NCI-H1048 (cell line): ENCODE measurements at places on chromosomes 11 and 22.

DNA sequence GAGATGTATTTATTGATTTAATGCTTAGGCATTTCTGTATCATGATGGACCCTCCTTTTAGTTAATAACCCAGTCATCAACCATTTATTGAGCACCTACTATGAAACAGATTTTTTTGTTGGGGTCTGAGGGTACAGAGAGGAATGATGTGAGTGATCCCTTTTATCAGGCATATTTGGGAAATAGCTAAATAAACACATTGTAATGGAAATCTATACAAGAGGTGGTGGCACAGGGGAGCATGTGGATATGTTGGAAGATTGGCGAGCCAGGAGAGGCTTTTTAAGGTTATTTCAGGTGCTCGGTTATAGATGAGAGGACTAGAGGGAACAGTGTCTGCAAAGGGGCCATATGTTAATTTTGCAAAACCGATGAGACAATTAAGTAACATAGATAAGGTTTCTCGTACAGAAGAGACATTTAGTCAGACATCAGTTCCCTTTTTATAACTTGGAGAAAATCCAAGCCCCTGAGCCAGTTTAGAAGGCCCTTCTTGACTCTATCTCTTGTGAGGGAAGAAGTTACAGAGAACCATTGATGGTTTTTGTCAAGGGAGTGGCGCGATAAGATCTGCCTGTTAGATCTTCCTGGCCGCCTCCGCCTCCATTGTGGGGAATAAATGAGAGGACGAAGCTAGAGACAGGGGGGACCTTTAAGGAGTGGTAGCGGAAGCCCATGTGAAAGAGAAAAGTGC, 2.0 kb downstream of the ATXN10 start:
- DNase-seq = no peak

DNA sequence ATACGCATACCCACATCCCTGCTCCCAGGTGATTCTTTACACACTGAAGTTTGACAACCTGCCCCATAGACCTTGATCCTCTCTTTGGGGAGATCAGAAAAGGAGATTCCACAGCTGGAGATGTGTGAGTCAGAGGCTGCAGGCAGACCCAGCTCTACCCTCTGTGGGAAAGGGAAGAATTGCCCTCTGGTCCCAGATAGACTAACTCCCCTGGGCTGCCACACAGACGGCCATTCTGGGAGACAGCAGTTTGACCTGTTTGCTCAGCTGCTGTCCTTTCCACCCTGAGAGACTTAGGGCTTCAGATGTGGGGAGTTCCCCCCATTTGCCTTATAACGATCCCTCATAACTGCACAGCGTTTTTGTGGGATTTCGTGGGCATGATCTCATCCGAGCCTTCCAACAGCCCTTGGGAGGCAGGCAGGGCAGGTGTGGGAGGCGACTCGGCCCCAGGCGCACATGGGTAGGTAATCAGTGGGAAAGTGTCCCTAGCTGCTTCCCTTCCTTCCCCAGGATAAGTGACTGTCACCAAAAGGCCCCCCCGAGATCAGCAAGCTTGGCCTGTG, 14.1 kb downstream of the FAM83F start:
- no peak for DNase-seq

- no peak for DNase-seq
Observed at GRCh38 chr22:17232406-17232805, 13.2 kb upstream of the ADA2 start.

- DNase-seq = no peak
Observed at GRCh38 chr11:72807792-72808191, 6.4 kb upstream of the ATG16L2 start.

- no peak for DNase-seq
Observed at GRCh38 chr11:723120-723883, 17.3 kb downstream of the EPS8L2 start.

DNA sequence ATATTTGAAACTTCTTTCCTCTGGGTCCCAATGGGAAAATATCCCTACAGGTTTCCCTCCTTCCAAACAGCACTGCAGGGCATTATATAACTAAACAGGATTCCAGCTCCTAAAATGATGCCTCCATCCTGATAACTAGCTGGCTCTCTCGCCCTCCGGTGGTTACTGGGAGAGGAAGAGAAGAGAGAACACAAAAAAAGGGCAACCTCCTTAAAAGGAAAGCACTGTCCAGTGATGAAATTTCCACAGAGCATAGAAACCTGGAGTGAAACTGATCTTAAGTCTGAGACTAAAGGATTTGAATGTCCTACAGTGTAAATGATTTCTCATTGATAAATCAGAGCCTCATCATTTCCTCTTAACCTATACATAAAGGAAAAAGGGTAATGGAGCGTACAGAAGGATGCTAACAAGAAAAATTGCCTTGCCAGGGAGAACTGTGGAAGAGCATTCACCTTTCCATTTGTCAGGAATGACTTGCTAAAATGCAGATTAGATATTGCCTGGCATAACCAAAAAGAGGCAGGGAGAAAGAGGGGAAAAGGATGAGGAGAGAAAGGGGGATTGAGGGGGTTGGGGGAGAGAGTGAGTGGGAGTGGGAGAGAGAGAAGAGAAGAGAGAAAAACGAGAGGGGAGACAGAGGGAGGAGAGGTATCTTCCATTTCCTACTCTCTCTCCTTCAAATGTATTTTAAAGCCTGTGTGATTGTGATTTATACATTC, 121.3 kb downstream of the APOL5 start:
- DNase-seq = no peak

GRCh38 chr22:22374163-22374562, 129.6 kb downstream of the VPREB1 start:
- DNase-seq = no peak

DNA sequence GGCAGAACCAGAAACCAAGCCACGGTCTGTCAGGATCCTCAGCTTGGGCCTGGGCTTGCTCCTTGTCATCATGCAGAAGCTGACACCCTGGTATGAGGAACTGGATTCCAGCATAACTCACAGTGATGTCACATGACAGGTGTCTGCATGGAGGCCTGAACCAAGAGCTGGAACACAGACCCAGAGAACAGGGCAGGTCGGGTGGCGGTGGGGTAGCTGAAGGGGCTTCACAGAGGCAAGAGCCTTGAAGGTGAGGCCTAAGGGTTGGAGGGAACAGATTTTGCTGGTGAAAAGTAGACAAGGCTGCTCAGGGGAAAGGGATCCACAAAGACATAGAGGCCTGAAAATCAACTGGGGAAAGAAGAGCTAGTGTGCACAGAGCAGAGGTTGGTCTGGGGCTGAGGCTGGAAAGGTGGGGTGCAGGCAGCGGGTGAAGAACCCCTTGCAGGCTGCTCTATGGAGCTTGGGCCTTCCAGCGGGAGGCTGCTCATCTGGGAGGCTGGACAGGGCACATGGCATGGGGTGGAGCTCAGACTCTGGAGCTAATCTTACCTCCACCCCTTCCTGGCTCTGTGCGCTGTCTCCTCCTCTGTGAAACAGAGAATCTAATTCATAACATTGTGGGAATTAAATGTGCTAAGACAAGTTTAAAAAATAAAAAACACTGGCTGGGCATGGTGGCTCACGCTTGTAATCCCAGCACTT, 18.4 kb upstream of the RPS3 start:
- no peak for DNase-seq

- DNase-seq = no peak
Observed at GRCh38 chr11:428295-428694, 13.5 kb upstream of the SIGIRR start.

- no peak for DNase-seq
Observed at GRCh38 chr11:129267716-129268115, 75.6 kb upstream of the ARHGAP32 start.

DNA sequence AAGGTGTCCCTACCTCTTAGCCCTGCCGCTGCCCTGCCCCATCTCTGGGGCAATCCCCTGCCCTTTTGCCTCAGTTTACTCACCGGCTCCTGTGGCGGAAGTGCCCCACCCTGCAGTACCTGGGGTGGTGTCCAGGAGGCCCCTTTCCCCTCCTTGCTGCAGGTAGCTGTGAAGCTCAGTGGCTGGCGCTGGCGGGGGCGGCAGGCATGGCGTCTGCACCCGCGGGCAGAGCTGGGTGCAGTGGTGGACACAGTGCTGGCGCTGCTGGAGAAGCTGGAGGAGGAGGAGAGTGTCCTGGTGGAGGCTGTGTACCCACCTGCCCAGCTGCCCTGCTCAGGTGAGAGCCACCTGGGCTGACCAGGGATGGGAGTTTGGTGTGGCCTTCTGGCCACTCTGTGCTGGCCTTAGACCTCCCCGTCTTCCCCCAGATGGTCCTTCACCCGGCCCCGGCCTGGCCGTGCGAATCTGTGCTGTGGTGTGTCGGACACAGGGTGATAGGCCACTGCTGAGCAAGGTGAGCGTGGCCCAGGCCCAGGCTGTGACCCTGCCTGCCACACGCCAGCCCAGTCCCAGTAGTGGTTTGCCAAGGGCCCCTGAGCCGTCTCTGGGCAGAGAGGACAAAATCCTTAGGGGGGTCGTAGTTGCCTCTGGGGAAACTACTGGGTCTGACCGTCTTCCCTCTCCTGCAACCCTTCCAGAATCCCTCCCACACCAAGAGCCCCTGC, 4.0 kb downstream of the CARNS1 start:
- DNase-seq = no peak

- DNase-seq = no peak
Observed at GRCh38 chr22:37633625-37634416, 5.6 kb upstream of the SH3BP1 start.

DNA sequence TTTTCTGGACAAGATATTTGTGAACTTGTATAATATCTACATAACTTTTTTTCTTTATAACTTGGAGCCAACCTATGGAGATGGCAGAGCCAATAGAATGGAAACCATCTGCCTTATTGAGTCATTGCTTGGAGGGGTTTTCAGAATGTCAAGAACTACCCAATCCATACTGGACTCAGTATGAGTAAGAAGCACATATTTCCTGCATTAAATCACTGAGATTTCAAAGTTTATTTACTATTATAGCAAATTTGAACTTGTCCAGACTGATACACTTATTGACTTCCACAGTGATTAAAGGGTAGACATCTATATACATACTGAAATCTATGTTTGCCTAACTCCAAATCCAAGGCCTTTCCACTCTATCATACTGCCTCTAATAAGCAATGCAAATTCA, 704.0 kb downstream of the KCNA4 start:
- DNase-seq = no peak

GRCh38 chr22:27252282-27253049, 549.1 kb downstream of the MN1 start:
- DNase-seq = no peak

DNA sequence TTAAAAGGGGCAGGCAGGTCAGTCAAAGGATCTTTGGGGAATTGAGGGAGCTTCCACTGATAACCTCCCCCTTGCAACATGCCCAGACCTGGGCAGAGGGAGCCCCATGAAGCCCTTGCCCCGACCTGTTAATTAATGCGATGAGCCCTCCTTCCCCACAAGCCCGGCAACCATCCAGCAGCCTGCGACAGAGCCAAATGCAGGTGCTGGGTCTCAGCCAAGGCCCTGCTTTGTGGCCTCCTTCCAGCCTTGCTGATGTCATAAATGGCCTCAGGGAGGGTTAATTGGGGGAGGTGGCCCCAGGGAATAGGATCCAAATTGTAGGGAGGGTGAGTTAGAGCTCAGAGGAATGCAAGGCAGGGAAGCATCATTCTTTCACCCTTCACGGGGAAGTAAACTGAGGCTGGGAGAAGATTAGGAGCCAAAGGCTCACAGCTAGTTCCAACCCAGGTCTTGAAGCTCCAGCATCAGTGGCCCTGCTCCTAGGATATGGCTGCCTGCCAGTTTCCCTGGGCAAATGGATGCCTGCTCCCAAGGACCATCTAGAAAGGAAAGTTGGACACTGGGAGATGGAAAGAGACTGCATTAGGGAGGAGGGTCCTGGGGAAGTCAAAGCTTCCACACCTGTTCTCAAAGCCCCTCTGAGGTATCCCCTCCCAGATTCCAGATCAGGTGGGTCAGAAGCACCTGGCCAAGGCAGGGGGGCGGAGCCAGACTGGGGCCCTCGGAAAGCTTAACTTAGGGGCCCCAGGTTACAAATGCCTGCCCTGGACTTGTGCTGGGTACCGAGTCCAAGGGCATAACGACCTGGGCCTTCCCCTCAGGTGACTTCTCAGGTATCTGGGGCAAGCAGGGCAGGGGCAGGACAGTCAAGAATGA, 34.1 kb downstream of the LMO1 start:
- DNase-seq = no peak

GRCh38 chr11:58003036-58003435, 20.6 kb upstream of the OR9Q1 start:
- DNase-seq = no peak

DNA sequence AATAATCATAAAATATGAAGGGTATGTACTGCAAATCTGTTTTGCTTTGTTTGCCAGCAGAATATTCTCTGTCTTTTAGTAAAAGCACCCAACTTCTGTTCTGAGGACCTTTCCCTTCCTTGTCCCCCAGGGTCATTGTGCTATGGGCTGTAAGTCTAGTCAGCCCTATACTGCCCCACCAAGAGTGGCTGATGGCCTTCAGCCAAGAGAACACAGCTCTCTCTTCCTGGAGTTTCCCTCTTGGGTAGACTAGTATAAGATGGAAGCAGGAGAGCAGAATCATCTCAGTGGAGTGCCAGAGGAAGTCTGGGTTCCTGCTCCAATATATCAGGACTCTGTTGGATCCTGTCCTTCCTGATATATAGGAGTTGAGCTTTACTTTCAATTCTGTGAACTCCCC, 29.0 kb downstream of the MMP13 start:
- no peak for DNase-seq
